H1 (cell line): ENCODE measurements at places on chromosomes 11 and 22. TPM values are rescaled to one million over a fixed set of nuclear protein-coding genes. Genes with fewer than 3 reads are reported as not detected.

Gene RTN3
- 198 and 203 TPM in 2 replicates for total RNA-seq

Gene THYN1
- 95.1 and 95.4 TPM in 2 replicates for total RNA-seq

Gene SYT7
- 10.5 and 10.6 TPM in 2 replicates for total RNA-seq

Gene MMP8
- not detected in 2 replicates for total RNA-seq

GRCh38 chr11:101254037-101254436 is 124.4 kb upstream of the PGR start:
- DNase-seq: no peak

DNA sequence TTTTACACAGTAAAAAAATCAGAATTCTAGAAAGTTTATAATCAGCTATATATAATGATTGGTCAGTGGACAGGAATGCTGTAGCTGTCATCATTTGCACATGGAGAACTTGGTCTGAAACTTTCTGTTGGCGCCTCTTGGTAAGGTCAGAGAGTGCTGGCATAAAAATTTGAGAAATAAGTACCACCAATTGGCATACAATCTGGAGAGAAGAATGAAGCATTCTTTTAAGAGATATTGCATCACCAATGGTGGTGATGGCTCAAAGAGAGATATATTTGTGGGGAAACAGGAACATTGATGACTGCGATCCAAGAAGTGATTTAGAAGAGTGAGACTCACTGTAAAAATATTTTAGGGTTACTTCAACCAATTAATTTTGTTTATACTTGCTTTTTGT is 19.8 kb upstream of the OOSP1 start:
- DNase-seq: no peak

DNA sequence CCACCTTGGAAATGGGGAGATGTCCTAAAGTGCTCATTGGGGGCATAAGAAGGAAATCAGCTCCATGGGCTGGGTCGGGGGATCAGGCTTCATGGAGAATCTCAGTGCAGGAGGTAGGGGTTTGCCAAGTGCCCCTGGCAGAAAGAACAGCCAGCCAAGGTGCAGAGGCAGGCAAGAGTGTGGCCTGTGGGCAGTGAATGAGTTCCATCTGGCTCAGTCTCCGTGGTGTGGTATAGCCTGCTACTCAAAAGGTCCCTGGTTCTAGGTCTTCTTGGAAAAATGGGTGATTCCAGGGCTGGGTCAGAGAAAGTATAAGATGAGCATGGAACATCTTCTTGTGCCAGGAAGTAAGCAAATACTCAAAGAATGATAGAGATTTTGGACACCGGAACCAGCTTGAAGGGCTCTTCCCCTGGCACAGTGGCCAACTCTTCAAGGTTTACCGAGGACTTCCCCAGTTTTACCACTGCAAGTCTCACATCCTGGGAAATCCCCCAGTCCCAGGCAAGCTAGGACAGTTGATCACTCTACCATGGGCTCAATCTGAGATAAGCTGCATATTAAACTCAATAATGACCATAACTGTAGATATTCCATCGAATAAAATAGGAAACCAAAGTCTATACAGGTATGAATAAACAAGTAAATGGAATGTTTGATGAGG is 10.6 kb upstream of the ARAP1 start:
- DNase-seq: no peak

- DNase-seq: no peak
Measured at GRCh38 chr22:46748908-46749675, 11.0 kb upstream of the CERK start.

DNA sequence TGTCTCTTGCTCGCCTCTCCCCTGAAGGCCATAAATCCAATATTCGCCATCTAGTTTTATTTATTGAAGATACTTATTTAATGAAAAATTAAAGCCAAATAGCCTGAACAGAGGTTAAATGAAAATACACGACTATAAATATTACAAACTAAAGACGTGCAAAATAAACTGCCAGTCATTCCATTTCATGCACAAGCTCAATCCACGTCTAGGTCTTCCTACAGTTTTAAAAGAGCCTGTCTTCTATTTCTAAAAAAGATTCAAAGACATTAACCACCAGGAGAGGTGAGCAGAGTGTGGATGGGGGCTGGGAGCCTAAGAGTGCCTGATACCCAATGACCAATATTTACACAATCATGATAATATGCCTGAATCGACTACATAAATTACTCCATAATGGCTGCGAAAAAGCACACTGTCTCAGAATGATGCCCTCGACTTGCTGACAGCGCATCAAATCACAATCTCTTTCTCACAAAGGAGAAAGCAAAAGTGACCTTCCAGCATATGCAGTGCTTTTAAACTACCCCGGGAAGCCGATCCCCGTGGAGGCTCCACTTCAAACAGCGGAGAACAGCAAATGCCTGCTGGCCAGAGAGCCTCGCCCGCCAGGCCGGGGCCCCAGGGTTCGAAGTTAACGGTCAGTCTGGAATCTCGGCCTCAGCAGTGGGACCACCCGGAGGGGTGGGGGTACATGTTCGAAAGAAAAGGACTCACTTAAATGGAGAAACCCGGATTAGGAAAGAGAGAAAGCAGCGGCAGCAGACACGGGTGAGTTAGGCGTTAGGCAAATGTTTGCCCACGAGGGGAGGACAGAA is 1.7 kb downstream of the FCHSD2 start:
- no peak for DNase-seq

DNA sequence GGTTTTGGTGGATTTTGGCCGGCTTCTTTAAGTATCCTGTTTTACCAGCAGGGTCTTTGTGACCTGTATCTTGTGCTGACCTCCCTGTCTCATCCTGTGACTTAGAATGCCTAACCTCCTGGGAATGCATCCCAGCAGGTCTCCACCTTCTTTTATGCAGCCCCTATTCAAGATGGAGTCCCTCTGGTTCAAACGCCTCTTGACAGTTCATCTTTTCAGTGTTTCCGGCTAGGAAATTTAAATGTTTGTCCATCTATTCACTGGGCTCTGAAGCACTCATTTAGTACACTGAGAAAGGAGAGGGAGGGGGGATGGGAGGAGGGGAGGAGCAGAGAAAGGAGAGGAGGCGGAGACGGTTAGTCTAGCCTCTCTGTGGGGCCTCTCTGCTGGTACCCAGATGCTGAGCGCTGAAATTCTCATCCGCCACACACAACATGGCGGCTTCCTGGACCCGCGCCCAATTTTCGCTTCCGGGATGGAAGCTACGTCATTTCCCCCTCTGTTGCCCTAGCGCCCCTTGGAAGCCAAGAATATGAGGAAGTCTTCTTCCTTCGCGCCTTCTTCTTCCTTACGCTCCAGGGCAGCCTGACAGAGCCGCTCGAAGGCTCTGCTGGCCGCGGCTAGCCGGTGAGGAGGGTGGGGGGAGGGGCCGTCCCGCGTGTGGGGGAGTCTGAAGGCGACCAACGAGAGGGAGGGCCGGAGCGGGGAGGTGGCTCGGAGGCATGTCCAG is 69.0 kb upstream of the SYT13 start:
- no peak for DNase-seq

DNA sequence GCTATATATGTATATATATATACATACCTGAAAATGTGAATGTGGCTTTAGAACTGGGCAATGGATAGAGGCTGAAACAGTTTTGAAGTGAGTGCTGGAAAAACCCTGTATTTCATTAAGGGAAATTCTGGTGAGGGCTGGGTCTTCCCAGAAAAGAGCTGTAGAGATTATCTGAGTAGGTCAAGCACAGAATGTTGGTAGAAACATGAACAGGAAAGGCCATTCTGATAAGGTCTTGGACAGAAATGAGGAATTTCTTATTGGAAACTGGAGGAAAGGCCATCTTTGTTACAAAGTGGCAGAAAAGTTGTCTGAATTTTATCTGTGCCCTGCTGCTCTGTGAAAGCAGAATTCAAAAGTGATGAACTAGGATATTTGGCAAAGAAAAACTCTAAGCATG is 25.4 kb downstream of the RTL6 start:
- DNase-seq: no peak

DNA sequence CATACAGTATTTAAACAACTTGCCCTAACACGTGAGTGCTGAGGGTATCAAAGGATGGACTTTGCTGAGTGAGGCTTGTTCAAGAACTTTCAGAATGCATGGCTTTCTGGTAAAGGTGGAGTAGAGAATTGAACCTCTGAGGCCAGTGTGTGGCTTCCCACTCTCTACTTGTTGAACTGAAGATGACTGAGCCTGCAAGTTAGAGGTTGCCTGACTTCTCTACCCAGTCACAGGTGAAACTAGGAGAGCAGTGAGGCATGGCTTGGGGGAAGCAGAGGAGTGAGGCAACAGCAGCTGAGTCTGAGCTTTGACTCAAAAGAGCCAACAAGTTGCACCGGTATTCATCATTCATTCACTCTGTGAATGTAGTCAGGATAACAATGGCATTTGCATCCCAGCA is 256.4 kb upstream of the SESN3 start:
- DNase-seq: no peak

GRCh38 chr11:7595016-7595866 is 78.1 kb downstream of the CYB5R2 start:
- DNase-seq: no peak
